ENCODE measurements at places on chromosomes 3 and 15. TPM values are rescaled to one million over a fixed set of nuclear protein-coding genes. Genes with fewer than 3 reads are reported as not detected.

CCR9 gene
- not detected for total RNA-seq

DNAJB8 gene
- total RNA-seq, result not detected

ANP32A gene
- total RNA-seq, result 49.7 TPM

IL16 gene
- total RNA-seq, result 1.6 TPM

PRKCD gene
- 2.2 TPM for total RNA-seq

PLXNB1 gene
- total RNA-seq, result 21.3 TPM

GHSR gene
- total RNA-seq, result not detected

SH3GL3 gene
- total RNA-seq, result 0.20 TPM

TRAT1 gene
- not detected for total RNA-seq

HRG gene
- not detected for total RNA-seq

Data from subcutaneous preadipocyte (primary cell).